ENCODE measurements at places on chromosomes 4 and X.

DNA sequence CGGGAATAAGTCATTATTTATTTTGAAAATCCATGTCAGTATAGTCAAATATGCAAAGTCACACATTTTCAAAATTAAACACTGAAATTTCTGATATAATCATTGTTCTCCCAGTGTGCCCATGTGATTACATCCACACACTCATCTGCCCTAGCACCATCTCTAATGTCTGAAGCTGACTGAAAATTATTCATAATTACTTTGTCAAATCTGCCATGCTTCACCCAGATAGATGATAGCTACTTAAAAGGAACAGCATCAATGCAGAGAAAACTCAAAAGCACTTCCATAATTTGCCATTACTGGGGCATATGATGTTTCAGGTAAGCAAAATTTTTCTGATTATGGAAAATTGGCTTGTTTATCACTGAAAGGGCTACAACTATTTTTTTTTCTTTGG lies 1433.3 kb upstream of the IGFBP7 start:
- DNase-seq: no peak

DNA sequence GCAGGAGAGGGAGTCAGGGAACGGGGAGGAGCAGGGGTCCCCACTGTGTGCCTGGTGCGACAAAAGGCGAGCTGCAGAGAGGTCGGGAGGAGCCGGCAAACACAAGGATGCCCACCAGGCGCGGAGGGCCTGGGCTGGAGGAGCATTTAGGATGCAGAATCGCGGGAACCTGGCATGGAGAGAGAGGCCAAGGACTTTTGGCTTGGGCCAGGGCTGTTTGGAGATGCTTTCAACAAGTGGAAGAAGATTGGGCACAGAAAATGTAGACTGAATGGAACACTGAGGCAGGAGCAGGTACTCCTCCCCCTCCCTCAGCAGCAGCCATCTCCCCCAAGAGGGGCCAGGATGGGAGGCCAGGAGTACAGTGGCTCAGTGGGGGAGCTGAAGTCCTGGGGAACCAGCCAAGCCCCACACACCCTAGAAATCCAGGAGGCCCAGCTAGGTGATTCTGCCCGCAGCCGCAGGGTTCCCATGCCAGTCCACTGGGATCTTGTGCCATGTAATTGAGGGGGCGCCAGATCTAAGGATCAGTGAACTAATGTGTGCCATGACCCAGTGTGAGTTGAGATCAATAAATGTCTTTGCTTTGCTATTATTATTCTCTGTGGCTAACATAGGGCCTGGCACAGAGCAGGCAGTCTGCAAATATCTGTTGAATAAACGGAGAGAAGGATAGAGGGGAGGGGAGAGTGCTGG lies 1.1 kb upstream of the ABLIM2 start:
- DNase-seq: no peak

GRCh38 chr4:182922501-182923284 lies 5.5 kb upstream of the DCTD start:
- no peak for DNase-seq

DNA sequence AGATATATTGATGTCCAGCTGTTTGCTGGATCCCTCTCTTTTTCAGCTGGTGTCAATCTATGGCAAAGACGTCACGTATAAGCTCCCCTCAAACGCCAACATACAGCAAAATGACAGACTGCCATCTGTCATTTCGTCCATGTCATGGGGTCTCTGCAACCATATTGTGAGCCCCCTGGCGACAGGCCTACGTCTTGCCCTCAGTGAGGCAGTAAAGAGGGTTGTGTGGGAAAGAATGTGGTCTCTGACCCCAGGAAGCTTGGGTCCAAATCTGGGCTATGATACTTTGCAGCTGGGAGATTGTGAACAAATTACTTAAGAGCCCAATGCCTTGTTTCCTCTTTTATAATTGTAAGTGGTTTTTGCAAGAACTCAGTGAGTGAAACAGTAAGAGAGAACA lies 7.4 kb downstream of the SUPT20HL2 start:
- no peak for DNase-seq

- no peak for DNase-seq
Measured at GRCh38 chrX:54171527-54172250, 11.4 kb downstream of the FAM120C start.

DNA sequence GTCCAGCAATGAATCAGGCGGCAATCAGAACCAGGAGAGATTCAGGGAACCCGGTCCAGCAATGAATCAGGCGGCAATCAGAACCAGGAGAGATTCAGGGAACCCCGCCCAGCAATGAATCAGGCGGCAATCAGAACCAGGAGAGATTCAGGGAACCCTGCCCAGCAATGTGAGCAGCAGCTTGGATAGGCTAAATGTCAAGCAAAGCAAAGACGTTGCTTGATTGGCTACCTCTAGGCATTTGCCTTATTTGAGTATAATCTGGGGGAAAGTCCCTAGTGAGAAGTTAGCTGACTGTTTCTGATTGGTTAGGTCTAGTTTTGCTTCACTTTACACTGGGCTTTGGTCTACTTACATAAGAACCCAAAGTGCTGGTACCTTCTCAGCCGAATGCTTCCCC lies 1212.2 kb upstream of the TENM3 start:
- DNase-seq: no peak

- peak; percentile 39 for DNase-seq
Measured at GRCh38 chr4:10456595-10457254, 501 bp downstream of the ZNF518B start.

- no peak for DNase-seq
Measured at GRCh38 chrX:23133551-23133950, 133.8 kb downstream of the DDX53 start.

GRCh38 chr4:143489106-143489505 lies 24.4 kb upstream of the SMARCA5 start:
- DNase-seq: no peak

GRCh38 chr4:78642934-78643333 lies 91.4 kb downstream of the ANXA3 start:
- no peak for DNase-seq

DNA sequence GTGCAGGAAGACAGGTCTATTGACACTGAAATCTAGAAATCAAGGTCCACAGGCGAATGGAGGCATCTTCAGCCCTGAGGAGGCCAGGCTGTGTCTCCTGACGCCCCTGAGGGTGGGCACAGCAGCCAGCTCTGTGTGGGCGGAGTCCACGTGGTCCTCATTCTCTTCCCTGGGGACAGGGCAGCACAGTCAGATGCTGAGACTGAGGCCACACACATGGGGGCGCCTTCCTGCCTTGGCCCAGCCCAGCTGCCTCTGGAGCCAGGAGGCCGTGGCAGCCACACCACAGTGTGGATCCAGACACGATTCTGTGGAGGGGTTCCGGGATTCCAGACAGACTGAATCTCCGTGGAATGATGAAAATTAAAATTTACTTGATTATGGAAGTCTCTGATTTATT lies 20.8 kb downstream of the FGFR3 start:
- DNase-seq: no peak

All from stimulated activated CD4-positive, alpha-beta T cell treated with anti-CD3 and anti-CD28 coated beads, Interleukin-2, amount 100 ng/mL, for 4 hours (primary cell).